Activated naive CD4-positive, alpha-beta T cell (primary cell): ENCODE measurements at places on chromosomes 1 and 21.

- DNase-seq: no peak
Observed at GRCh38 chr1:53400761-53401674, 58.2 kb upstream of the DMRTB1 start.

DNA sequence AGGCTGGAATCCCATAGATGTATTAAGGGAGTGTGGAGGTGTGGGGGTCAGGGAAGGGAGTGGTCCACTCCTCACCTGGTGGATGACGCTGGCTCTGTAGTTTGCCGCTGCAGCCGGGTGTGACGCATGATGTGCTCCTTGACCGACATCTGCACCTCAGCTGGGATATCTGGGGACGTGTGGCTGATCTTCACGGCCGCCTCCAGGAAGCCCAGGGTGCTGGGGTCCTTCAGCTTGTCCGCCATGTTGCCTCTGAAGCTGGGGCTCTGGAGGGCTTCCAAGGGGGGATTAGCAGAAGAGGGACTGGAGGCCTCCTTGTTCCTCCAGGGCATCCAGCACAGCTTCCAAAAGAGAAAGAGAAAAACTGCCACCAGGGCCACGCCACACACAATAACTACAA lies 14.1 kb downstream of the SYT6 start:
- DNase-seq: no peak

DNA sequence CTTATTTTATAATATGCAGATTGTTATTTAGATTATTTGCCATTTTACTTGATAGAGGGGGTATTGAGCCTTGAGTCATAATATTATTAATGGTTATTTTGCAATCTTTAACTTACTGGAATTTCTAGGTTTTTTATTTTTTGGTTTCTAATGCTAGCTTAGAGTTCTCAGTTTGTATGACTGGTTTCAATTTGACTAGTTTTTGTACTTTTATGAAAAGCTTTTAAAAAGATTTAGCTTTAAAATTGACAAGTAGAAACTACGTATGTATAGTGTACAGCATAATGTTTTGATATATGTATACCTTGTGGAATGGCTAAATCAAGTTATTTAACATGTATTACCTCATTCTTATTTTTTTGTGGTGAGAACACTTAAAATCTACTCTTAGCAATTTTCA lies 41.5 kb downstream of the CEP350 start:
- no peak for DNase-seq

DNA sequence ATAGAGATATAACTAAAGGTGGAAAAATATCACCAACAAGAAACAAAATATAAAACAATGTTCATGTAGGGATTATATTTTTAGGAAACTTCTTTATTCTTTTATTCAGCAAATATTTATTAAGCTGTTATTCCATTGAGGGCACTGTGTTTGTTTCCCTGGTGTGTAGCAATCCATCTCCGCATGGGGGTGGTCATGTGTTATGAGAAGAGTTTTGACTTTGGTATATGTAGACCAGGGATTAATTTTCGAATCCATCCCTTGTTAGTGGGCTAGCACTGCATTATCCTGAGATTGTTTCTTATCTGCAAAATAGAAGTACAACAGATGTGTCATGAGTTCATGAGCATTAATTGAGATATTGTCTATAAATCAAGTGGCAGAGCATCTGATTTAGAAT lies 190.2 kb upstream of the LRRC7 start:
- DNase-seq: no peak

- DNase-seq: no peak
Observed at GRCh38 chr1:117631359-117632160, 25.7 kb downstream of the TENT5C start.

DNA sequence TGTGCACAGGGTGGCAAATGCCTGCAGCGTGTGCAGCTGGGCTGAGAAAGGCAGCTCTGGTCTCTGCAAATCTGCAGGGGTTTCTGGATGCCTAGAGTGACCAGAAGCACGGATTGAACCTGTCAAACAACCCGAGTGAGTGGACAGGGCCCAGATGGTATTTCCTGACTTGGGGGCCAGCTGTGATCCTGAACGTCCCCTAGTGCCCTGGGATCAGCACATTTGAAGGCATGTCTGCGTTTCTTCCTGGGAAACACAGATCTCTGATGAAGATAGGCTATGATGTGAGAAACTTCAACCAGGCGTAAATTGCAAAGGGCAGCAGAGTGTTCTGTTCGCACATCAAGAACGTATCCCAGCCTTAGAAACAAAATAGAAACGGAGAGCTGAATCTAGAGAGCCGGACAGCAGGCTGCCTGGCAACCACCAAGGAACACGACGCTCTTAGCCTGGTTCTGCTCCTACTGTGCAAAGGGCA lies 163.1 kb downstream of the KCNJ6 start:
- DNase-seq: no peak

GRCh38 chr1:220135755-220136154 lies 41.8 kb downstream of the IARS2 start:
- no peak for DNase-seq

- no peak for DNase-seq
Observed at GRCh38 chr1:53561503-53562105, 102.4 kb downstream of the DMRTB1 start.

GRCh38 chr1:160068225-160068624 lies 1.7 kb downstream of the KCNJ10 start:
- no peak for DNase-seq

GRCh38 chr1:56185493-56185892 lies 393.9 kb downstream of the PLPP3 start:
- DNase-seq: no peak

GRCh38 chr1:39876144-39876543 lies 7.2 kb downstream of the TRIT1 start:
- DNase-seq: no peak

- DNase-seq: no peak
Observed at GRCh38 chr1:40897513-40897912, 35.4 kb upstream of the CITED4 start.

DNA sequence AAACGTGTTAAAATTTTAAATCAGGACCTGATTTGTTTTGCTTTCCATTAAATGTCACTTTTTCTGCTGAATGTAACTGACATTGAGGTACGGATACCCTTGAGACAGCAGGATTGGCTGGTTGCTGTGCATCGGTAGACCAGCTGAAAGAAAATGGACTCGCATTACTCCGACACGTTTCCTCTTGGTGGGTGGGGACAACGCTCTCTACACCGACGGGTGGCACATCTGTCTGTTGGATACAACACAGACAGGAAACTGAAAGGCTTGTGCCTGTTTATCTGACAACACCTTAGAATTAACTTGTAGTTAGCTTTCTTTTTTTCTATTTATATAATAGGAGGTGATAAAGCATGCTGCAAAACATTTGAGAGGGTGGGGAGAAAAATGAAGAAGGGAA lies 19.4 kb downstream of the PRPF38A start:
- DNase-seq: peak; percentile 51

GRCh38 chr1:81412954-81413353 lies 387.8 kb upstream of the ADGRL2 start:
- no peak for DNase-seq

DNA sequence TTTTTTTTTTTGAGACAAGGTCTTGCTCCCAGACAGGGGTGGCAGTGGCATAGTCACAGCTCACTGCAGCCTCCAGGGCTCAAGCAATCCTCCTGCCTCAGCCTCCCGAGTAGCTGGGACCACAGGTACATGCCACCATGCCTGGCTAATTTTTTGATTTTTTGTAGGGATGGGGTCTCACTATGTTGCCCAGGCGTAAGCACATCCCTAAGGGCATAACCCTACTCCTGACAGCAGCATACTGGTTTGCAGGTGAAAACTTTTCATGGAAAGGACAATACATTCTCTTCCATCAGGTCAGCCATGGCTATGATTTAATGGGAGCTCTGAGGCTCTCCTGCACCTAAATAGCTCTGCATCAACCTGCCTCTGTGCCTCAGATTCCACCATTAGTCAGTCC lies 29.4 kb downstream of the UBIAD1 start:
- DNase-seq: no peak

DNA sequence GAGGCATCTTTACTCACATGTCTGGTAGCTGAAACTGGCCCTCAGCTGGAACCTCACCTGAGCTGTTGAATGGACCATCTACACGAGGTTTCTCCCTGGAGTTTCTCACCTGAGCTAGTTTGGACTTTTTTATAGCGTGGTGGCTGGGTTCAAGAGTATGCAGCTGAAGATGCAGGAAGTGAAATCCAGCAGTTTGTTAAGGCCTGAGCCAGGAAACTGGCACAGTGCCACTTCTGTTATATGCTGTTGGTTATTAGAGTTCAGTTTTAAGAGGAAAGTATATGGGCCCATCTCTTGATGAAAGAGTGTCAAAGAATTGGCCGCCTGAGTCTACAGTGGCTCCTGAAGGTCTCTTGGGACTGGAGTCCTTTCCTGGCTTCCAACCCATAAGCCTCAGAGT lies 35.6 kb downstream of the STUM start:
- no peak for DNase-seq

DNA sequence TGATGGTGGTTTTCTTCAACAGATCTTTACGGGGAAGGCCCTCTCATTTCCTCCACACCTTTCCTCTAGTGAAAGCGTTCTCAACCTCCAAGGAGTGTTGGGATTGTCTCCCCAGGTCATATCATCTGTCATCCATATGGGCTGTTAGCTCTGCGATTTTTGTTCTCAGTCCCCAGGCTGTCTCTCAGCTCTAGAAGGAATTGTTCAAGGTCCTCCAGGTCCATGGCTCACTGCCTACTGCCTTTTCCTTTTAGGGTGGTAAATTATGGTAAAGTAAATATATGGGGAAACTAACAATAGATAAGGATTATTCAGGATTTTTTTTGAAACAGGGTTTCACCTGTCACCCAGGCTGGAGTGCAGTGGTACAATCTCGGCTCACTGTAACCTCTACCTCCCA lies 37.6 kb downstream of the ELF3 start:
- no peak for DNase-seq

- DNase-seq: no peak
Observed at GRCh38 chr1:215487466-215487865, 79.6 kb upstream of the KCTD3 start.

DNA sequence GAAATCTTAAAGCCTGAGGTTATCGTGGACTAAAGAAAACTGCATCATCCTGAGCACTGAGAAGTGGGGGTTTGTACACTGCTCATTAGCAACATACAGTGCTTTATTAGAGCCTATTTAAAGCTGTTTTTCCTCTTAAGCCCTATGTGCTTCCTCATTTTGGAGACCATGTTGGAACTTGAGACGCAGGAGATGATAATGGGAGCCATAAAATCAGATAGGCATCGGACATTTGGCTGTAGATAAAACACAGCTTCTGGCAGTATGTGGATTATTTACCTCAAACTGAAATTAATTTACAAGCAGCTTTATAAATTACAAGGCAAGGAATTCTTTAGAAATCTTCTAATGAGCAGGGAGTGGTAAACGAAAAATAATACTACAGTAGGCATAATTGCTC lies 147.7 kb upstream of the IVNS1ABP start:
- DNase-seq: no peak

GRCh38 chr1:227559499-227559898 lies 3.9 kb upstream of the ZNF678 start:
- no peak for DNase-seq

- no peak for DNase-seq
Observed at GRCh38 chr1:236336084-236336483, 54.3 kb upstream of the ERO1B start.

DNA sequence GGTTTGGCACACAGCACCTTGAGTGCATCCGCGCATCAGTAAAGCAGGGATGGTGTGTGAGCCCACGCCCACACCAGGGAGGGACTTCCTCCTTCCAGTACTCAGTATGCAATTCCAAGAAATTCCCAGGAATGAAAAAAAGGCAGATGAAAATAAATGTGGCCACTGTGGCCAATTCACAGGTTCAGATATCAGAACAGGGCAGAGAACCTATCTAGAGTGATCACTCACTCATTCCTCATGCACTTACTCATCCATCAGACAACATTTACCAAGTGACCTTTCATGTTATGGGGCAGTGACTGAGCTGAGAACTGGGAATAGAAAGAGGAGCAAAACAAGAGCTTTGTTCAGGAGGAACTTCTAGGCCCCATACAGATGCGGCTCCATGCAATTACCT lies 113.7 kb downstream of the ZSCAN20 start:
- no peak for DNase-seq

DNA sequence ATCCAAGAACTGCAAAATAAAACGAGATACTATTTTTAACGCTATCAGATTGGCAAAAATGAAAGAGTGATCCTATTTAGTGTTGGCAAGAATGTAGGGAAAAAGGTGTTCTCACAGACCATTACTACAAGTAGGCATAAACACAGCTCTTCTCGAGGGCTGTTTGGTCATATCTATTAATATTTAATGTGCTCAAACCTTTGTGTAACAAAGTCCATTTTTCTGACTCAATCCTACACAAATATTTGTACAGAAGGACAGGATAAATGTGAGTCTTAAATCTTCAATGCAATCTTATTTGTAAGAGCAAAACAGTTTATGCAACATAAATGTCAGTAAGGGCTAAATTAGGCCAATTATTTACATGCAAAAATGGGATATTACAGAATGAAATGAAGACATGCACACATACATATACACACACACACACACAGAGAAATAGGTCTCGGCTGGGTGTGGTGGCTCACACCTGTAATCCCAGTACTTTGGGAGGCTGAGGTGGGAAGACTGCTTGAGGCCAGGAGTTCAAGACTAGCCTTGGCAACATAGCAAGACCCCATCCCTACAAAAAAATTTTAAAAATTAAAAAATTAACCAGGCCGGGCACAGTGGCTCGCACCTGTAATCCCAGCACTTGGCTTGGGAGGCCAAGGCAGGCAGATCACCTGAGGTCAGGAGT lies 17.7 kb downstream of the DHCR24 start:
- DNase-seq: no peak

- no peak for DNase-seq
Observed at GRCh38 chr1:231929311-231929710, 302.7 kb downstream of the DISC1 start.

DNA sequence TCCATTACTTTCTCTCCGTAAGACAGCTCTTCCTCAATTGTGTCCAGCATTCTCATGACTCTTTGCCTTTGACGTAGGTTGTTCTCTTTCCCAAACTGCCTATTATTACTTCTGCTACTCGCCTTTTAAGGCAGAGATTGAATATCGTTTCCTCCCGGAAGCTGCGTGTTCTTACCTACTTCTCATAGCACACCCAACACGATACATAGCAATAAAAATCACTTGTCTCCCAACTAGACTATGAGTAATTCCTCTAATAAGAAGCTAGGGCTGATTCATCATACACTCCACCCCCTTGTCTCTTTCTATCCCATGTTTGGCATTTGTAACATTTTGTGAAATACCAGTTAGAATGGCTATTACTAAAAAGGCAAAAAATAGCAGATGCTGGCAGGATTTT lies 55.8 kb upstream of the SGIP1 start:
- DNase-seq: no peak
